ENCODE measurements at places on chromosomes 7 and 10.

DNA sequence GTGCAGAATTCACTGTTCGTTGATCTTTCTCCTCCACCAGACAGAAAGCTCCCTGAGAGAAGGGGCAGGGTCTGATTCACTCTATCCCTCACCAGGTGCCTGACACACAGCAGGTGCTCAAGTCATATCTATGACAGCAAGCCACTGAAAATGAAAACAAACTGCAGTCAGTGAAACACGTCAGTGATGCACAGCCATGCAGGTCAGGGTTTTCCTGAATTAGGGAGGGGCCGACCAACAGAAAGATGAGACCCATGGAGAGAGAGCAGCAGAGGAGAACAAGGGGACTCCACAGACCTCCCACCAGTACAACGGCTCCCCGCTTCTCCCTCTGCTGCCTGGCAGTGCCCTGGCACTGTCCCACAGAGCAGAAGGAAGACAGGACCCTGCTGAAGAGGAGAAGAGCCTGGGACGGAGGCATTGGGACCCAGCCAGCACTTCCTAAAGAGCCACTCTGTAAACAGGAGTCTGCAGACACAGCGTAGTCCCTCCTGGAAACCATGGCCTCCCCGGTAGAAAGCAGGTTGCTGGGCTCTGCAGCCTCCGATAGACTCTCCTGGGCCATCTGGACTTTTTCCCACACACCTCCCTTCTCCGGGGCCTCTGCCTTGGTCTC lies 50.3 kb downstream of the FAM53B start:
- DNase-seq = no peak

DNA sequence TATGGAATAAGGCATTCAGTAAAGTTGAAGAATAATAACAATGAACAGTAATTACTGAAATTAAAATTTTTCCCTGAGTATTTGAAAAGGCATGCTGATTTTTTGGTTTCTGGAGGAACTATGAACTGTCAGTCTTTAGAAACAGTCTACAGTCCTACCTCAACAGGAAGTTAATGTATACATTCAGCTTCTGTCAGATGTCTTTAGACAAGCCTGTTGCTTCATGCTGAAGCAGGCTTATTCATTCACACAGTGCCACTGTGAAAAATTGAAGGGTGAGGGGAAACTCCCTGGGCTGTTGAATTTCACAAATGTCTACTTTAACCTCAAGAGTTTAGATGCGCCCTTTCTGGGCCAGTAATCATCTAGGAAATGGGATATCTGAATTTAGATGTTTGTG lies 3.5 kb downstream of the NRF1 start:
- no peak for DNase-seq

GRCh38 chr7:10588084-10588483 lies 385.6 kb upstream of the PHF14 start:
- DNase-seq = no peak

- DNase-seq = no peak
Measured at GRCh38 chr7:3027005-3027845, 16.4 kb downstream of the CARD11 start.

DNA sequence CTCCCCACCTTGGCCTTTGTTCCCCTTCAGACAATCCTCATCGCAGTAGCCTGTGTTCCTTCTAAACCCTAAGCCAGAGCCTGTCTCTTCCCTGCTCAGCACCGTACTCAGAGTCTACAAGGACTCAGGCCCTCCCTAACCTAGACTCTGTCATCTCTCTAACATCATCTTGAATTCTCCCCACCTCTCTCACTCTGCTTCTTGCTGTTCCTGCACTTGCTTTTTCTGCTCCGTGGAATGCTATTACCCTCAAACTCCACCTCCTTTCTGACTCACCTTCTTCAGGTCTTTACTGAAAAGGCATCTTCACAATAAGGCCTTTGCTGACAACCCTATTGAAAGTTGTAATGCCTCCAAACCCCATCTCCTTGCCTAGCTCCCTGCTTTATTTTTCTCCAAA lies 141.0 kb downstream of the DKK1 start:
- DNase-seq = no peak

DNA sequence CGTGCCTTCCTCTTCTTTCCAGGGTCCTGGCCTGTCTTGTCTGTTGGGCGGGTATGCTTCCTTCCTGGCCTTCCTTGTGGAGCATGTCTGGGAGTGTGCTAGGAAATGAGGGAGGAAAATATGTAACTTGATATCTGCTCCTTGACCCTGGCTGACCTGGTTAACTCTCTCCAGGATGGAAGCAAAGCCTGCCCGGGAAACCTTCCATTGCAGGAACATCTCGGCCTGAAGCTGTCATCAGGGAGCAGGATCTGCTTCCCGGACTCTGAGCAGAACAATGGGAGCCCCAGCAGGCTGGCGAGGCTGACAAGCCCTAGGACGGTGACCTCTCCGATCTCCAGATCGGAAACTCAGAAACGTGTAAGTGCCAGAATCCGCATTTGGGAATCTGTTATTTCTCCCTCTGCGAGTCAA lies 340.3 kb downstream of the FRMD4A start:
- no peak for DNase-seq
